AG20443 (cell line): ENCODE measurements at places on chromosomes 6 and 20.

- no peak for DNase-seq
Measured at GRCh38 chr20:62354811-62355341, 12.2 kb downstream of the LAMA5 start.

DNA sequence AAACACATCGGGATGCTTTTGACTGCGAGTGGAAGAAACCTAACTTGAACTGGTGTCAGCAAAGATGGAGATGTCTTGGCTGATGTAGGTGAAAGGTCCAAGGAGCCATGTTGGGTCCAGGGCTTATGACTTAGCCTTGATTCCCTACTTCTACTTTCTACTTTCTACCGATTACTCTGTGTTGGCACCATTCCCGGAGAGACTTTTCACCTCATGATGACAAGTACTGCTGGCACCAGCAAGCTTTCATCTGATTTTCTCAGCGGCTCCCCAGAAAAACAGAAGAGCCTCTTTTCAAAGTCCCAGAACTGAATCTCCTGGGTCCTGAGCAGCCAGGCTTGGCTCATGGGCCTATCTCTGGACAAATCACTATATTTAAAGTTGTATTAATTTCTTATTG is 4.9 kb upstream of the EDN3 start:
- DNase-seq: no peak

- DNase-seq: no peak
Measured at GRCh38 chr6:31829633-31830283, 2.2 kb downstream of the HSPA1B start.

GRCh38 chr6:53306819-53307347 is 41.9 kb downstream of the ELOVL5 start:
- no peak for DNase-seq

- DNase-seq: no peak
Measured at GRCh38 chr20:21104466-21104761, 1.7 kb downstream of the LINC00237 start.

DNA sequence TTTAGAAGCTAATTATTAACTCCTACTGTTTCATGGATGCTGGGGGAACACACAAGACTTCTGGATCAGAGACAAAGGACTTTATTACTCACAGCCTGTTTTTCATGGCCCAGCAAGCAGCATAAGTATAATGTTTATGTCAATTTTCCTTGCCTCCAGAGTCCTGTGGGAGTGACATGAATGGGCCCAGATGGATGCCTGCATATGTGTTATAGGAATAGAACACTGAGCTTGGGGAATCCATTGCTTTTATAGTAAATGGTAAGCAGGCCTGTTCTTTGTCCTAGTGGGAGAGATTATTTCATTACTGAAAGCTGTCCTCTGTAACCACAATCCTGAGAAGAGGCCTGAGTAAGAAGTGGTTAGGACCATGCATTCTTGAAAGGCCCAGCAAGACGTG is 25.6 kb downstream of the BLTP3A start:
- no peak for DNase-seq

DNA sequence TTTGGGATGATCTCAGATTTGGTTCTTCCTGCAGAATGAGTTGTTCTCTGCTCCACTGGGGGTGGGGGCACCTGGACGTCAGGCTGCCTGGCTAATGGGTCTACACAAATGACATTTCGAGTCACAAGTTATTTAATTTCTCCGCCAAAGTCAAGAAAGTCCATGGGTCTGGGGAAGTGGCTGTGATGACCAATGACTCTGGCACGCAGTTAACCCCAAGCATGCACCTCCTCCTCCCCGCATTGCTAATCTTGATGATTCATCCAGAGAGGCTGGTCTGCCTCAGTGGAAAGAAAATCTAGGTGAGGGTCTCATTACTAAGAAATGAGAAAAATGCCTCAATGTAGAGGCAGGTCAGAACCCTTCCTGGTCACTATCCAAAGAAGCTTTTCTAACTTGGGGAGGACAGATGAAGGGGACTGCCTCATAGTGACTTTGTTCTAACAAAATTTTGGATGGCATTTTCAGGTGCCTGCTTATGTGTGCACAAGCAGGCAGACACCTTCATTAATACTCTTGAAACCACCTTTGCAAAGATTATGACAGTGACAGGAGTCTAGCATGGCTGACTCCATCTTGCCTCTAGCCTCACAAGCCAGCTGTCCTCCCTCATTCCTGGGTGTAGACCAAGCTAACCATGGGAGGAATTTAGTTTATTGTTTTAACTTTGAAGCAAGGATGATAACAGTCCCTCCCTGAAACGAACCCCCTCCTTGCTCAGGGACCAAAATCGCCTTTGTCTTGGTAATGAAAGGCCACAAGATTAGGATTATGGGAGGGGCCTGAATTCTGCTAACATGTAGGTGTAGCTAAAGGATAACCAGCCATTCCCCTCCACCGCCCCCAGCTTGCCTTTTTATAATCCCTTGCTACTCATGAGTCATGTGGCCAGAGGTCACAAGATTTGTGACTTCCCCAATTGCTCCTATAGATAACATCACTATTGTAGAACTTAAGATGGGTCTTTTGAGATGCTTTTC is 98.6 kb upstream of the MRPS10 start:
- DNase-seq: peak; percentile 92

- DNase-seq: no peak
Measured at GRCh38 chr6:17740559-17741220, 34.0 kb upstream of the NUP153 start.

DNA sequence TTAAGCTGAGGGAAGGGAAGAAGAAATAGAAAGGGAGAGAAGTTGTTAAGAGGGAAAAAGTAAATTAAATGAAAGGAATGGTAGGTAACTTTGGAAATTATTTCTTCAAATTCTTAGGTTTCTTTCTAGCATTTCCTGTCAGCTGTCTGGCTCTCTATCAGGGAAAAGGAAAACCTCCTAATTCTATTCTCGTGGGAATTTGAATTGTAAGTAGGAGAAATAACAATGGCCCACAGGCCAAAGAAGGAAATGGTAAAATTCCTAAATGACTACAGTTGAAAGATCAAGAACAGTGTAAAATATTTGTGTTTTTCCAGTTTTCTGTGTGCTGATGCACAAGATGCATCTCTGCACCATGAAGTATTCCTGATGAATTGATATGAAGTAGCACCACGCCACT is 173.0 kb downstream of the IBTK start:
- no peak for DNase-seq

DNA sequence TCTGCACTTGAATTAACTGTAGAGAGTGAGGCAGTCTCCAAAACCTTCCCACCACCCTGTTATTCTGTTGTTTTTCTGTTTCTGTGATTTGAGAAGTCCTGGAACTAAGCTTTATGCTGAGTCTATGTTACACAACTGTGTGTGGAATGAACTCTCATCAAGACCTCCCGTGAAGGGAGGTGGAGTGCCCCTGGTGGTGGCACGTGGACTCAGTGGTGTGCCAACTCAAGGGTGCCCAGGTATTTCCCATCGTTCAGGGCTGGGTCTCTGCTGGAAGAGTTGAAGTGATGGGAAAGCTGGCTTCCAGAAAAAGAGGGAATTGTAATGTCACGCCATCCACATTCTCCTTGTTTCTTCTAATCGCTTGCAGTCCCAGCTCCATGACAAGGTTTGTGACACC is 374.2 kb downstream of the SMOC2 start:
- no peak for DNase-seq

- DNase-seq: no peak
Measured at GRCh38 chr6:43242908-43243663, at the start of gene TTBK1. Gene TTBK1, plus strand, starts transcription at chr6:43243481. Its CDS starts 3,180 bp downstream, at chr6:43246661.

DNA sequence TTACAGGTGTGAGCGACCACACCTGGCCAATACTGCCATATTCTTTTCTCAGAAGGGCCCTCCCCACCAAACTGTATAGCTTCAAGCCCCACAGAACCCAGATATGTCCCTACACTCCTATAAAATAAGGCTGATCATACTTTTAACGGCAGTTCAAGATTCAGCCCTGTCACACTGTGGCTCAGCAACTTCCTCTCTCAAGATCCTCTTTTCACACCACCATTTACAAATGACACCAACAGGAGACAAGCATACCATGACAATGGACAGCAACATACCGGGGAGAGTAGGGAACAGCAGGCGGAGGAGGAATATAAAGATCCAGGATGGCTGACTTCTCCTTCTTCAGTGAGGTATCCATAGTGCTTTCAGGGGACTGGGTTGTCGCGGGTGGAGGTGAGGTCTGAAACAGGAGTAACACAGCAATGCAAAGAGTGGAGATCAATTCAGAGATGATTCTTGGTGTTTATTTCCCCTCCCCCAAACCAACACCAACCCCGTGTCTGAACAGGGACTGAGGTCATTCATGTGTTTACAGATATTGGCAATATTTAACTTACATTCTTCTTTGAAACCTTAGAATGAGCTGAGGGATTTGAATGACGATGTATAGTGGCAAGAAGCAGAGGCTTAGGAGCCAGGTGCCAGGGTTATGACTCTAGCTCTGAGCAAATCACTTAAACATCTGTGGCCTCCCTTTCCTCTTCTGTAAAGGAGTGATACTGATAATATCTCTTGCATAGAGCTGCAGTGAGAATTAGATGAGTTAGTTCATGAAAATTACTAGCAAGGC is 57.6 kb upstream of the IPCEF1 start:
- DNase-seq: no peak

DNA sequence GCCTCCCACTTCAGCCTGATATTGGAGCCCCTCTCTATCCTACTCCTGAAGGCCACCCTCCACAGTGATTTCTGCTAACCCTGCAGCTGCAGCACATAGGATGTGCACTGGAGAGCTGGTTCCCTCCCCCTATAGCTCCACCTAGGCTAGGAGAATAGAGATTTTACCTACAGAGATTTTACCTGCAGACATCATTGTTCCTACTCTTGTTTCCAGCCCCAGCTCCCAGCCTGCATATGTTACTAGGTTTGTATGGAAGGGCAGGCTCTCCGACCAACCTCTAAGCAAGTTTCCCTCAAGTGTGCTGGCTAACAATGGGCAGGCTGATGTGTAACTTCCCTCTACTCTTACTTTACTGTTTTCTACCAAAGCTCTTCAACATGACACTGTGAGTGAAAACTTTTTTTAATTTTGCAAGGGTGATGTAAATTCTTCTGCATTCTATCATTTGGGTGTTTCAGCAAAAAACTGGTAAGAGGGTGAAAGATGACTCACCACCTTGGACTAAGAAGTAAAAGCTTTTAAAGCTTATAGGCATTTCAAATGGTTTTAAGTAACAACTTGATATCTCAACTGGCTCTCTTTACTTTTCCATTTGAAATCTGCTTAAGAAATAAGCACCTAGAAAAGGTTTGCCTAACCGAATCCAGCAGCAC is 106.8 kb downstream of the CDK19 start:
- peak; percentile 20 for DNase-seq

- DNase-seq: peak; percentile 89
Measured at GRCh38 chr20:51372176-51372803, 170.2 kb downstream of the NFATC2 start.

GRCh38 chr6:144305567-144305966 is 20.4 kb downstream of the UTRN start:
- no peak for DNase-seq
